Putamen (tissue), 1 donor: ENCODE measurements at places on chromosomes 7 and 10.

GRCh38 chr7:50285269-50285668 is 19.2 kb upstream of the IKZF1 start:
- DNase-seq: no peak

GRCh38 chr7:101743241-101743994 is 74.0 kb upstream of the CUX1 start:
- peak; percentile 6 for DNase-seq

DNA sequence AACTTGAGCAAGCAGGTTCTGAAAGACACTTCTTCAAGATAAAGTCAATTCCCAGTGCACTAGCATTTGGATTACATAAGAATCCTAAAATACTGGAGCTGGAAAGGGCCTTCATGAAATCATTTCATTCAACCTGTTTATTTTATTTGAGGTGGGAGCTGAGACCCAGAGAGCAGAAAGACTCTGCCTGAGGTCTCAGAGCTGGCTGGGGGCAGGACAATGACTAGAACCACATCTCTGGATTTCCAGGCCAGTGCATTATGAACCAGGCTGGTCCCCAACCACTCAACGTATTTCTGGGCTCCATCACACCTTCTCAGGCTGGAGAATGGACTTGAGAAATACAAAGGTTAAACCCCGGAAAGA is 8.4 kb downstream of the ANXA11 start:
- DNase-seq: no peak

DNA sequence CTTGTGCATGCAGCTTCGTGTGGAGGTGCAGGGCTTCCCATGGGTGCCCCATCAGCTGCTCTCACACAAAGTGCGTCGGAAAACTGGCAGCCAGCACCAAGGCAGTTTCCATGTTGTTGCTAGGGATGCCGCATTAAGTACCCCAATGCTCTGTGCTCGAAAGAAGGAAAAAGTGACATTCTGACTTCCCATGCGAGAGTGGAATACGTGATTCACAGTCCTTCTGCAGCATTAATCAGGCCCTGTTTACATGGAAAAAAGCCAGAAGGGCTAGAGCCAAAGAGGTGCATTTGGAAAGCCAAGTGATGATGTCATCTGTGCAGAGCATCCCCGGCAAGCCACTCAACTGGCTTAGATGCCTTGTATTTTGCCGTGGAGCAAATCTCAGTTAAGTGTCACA is 258.3 kb downstream of the GATA3 start:
- no peak for DNase-seq

DNA sequence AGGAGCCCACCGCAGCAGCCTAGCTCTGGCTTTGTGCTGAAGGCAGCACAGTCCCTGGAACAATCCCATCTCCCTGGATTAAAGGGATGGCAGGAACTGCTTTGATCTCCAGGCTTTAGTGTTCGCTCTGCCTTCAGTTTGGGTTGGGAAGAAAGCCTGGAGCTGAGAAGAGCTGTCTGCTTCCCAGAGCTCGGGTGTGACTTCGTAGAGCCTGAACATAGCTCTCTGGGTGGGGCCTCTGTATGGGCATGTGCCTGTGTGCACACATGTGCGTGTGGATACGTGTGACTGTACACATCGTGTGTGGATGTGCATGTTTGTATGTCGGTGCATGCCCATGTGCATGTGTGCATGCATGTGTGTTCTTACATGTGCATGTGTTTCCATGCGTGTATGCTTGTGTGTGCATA is 8.7 kb downstream of the ADCY1 start:
- no peak for DNase-seq

- DNase-seq: no peak
Measured at GRCh38 chr7:128497405-128497804, 20.9 kb downstream of the METTL2B start.

GRCh38 chr7:89934101-89934500 is 220.2 kb upstream of the STEAP1 start:
- no peak for DNase-seq

DNA sequence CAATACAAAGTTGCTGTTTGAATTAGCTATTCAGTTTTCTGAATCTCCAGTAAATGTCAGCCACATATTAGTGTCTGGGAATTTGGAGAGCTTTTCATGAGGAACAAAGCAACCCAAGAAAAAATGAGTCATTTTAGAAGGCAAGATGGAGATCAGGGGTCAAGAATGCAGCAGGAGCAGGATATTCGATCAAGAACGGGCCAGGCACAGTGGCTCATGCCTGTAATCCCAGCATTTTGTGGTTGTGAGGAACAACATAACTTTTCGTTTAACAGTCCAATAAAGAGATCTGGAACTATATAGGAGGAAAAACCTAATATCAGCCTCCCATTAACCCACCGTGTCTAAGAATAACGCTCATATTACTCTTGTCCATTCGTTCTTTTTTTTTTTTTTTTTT is 600.5 kb downstream of the MAGI2 start:
- DNase-seq: no peak

DNA sequence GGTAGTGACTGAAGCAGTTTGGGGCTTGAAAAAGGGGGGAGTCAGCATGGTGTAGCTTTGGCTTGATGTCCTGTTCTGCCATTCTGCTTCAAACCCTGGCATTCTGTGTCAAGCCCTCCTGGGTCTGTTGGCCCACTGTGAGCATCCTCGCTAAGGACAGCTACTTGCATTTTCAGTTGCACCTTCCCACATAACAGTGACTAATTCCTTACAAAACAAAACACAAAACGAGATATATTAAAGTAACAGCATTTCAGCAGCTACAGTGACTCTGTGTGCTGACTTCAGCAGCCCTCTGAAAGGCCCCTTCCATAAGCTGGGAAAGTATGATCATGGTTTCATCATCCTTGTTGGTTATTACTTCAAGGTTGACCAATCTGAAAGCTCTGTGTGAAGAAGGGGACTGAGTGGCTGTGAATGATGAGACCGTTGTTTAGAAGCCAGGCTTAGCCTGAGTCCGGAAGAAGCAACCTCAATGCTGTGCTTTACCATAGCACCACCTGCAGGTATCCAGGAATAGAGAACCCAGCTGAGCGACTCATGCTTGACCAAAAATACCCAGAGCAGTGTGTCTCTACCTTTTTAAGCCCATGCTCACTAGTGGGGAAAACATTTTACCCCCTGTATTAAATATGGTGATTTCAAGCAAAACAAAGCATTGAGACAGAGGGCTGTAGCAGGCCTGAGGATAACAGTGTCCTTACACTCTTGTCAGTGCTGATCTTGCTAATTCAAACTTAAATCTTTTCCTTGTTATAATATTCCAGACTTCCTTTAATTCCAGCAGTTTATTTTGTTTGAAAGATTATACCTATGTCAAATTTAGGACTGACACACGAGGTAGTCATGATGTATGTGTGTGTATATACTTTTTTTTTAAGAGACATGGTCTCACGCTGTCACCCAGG is 42.6 kb upstream of the CC2D2B start:
- peak; percentile 18 for DNase-seq

DNA sequence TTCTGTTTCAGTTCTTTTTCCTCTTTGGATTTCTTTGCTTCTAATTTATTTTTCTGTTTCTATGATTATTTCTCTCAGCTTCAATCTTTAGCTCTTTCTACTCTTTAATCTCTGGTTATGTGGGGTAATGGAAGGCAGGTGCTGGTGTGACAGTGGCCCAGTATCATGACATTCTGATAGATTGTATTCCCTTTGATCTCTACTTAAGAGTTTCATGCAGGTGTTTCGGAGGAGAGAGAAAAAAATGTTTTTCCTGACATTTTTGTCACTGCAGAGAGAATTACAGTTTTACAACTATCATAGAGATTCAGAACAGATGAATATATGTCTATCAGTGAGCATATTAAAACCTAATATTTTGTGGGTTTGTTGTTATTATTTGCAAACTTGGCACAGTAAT is 524.9 kb downstream of the CNTNAP2 start:
- DNase-seq: no peak

- DNase-seq: no peak
Measured at GRCh38 chr7:92375013-92375412, 72.3 kb upstream of the GATAD1 start.

- no peak for DNase-seq
Measured at GRCh38 chr7:29194206-29194593, 375 bp upstream of the CHN2 start.

GRCh38 chr7:93547716-93548115 is 26.8 kb downstream of the CALCR start:
- DNase-seq: no peak

DNA sequence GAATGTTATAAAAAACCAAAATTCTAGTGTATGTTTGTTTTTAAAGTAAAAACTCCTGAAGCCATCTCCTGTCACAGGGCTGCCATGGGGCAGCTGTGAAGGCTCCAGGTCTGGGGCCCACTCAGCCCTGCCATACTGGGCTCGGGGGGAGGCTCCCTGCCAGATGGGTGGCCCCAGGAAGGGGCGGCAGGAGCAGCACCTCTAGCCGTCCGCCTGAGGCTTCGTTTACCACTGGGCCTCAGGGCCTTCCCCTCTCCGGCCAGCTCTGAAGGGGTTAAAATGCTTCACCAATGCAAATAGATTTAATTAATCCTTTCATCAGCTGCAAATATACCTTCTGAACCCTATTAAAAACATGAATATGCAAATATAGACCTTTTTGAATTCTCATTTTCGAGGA is 139.0 kb downstream of the ELFN1 start:
- DNase-seq: no peak

DNA sequence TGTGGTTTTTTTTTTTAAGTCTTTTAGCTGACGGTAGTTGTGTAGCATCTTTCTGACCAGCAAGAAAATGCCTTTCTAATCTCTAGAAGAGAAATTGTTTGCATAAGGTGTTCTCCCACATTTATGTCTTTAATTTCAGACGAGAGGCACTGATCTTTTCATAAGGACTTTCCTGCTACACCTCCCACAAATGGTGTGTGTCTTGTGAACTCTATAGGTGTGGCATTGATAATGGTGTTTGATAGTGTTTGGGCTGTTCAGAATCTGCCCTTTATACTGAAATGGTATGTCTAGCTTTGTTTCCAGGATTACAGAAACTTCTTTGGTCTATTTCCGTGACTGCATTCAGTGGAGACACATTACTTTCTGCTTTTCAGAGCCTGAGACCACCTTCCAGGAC is 21.6 kb upstream of the ATXN7L1 start:
- DNase-seq: no peak

GRCh38 chr7:30900803-30901362 is 10.8 kb upstream of the AQP1 start:
- no peak for DNase-seq

DNA sequence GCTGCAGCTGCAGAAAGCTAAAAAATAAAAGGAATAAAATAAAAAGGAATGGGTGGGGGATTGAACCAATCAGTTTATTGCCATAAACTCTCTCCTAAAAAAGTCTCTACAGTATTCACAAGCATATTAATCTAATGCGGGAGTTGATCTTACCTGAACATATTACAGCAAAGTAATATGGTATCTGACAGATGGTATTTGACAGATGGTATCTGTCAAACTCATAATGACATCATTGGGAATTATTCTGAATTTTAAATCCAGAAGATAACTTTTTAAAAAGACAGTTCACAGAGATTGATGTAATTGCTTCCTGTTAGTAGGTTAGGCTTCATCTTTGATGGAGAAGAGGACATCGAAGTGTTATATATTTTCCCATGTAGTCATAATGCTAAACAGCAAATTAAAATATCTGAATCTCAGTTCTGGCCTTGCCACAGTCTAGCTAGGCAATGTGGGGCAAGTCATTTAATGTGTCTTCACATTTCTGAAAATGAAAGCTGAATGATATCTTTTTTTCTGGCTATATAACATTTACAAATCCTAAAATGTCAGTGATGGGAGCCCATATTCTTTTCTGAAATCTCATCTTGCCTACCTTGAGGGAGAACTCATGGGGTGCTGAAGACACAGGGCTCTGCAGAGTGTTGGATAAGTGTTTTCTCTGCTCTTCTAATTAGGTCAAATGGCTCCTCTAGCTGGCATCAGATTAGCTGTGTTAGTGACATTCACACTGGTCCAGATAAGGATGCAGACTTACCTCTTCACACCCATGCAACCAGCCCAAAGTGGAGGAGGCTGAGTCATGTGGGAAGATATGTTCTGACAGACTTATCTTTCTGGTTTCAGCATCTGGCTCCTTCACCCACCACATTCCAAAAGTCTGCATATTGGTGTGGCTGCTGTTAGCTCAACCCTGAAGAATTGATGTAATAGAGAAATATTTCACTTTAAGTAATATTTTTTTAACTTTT is 2.1 kb upstream of the LIPM start:
- DNase-seq: no peak

- no peak for DNase-seq
Measured at GRCh38 chr10:107971411-107971810, 806.9 kb upstream of the SORCS1 start.

DNA sequence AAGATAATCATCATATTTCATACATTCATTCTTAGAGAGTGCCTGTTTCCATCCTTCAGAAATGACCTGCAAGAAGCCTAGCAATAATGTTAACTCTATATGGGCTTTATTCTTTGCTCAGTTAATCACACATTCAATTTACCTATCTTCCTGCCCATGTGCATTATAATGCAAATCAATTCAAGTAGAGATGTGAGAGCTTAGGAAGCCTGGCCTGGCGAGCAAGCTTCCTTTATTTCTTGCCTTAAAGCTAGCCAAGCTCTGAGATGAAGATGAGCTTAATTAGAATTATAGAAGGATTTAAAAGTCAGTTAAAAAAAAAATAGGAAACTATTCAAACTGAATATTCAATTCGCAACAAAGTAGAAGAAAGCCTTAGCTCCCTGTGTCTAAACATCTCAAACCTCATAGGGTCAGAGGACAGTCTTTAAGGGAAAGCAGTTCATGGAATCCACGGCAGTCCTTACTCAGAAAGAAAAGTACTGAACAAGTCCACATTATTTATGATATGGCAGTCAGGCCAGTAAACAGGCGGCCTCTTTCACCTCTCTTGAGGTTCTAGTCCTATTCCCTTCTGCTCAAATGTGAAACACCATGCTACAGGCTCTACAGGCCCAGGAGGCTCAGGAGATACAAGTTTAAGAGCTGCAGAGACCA is 214.1 kb downstream of the TFEC start:
- no peak for DNase-seq

DNA sequence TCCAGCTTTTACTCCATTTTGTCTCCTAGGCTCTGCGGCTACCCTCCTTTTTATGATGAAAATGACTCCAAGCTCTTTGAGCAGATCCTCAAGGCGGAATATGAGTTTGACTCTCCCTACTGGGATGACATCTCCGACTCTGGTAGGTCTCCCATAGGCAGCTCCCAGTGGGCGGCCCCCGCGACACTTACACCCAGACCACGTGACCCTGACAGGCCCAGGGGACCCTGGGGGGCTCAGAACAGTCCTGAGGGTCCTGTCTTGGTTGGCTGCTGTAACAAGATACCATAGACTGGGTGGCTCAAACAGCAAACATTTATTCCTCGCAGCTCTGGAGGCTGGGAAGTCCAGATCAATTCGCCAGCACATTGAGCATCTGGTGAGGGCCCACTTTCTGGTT is 187.3 kb downstream of the CCDC3 start:
- DNase-seq: no peak

DNA sequence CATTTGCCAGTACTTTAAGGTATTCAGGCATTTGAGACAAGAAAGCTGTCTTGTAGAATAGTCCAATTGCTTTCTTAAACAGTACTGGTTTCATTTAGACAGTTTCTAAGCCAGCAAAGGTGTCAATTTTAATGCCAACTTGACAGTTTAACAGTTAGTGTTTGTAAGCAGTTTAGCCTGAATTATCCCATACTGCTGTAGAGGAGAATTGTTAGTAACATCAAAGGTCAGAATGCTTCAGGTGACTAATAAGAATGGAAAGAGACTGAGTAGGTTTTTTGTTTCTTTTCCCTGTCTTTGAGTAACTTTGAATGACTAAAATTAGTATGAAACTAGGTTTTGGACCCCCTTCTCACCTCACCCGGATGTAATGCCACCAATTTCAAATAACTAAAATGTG is 29.5 kb upstream of the VDAC2 start:
- no peak for DNase-seq
